Stimulated activated CD4-positive, alpha-beta T cell treated with anti-CD3 and anti-CD28 coated beads, Interleukin-2, amount 100 ng/mL, for 48 hours (primary cell): ENCODE measurements at places on chromosomes 11 and 22.

DNA sequence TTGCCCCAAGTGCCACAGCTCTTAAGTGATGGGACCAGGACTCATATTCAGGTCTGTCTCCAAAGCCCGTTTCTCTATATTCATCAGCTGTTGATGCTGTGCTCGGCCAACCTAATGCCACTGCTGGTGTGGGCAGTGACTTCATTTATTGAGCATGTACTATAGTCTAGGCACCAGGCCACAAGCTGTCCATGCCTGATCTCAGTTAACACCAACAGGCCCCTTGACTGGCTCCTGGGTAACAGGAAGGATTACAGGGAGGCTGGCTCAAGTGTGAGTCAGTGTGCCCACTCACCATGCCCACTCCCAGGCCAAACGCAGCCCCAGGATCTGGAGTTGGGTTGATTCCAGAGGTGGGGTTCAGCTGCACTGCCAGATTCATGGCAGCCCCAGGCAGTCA is 8.6 kb upstream of the CRYBB2 start:
- DNase-seq = no peak

DNA sequence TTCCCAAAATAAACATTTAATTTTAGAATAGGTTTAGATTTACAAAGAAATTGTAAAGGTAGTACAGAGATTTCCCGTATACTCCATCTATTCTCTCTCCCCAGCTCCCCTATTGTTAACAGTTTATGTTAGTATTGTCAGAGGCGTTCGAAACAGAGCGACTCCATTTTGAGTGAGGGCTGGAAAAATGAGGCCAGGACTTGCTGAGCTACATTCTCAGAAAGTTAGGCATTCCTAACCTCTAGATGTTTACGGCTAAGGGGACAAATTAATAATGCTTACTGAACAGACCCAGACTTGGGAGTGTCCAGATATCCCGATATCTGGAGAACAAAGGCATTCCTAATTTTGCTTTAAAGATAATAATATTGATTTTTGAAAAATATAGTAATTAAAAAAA is 12.4 kb upstream of the NUP160 start:
- DNase-seq = no peak

GRCh38 chr11:128940603-128941002 is 2.1 kb downstream of the TP53AIP1 start:
- no peak for DNase-seq

GRCh38 chr11:43071338-43071737 is 240.5 kb upstream of the API5 start:
- DNase-seq = no peak

DNA sequence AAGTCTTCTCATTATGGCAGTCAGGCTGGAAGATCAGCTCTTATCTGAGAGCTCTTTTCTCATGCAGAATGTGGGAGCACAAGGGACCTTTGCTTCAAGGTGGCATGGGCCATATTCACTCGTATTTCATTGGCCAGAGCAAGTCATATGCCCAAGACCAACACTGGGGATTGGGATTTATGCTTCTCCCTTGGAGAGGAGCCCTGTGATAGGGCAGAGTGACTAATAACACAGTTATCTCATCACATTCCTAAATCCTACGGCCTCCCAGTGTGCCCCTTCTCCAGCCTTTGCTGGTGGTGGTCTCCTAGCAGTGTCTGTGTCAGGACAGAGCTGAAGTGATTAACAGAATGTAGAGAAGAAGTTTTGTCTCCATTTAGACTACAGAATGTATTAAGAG is 48.6 kb downstream of the SYT9 start:
- DNase-seq = no peak

- DNase-seq = no peak
These were observed 4.7 kb downstream of the HEPHL1 start for GRCh38 chr11:94025690-94026394.

DNA sequence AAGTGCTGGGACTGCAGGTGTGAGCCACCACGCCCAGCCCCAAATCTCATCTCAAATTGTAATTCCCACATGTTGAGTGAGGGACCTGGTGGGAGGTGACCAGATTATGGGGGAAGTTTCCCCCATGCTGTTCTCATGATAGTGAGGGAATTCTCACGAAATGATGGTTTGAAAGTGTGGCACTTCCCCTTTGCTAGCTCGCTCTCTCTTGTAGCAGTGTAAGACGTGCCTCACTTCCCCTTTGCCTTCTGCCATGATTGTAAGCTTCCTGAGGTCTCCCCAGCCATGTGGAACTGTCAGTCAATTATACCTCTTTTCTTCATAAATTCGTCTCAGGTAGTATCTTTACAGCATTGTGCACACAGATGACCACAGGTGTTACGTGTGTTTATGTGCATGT is 357.8 kb downstream of the CADM1 start:
- DNase-seq = no peak

GRCh38 chr11:121555121-121555520 is 102.4 kb upstream of the SORL1-AS1 start:
- no peak for DNase-seq
